ENCODE measurements at places on chromosomes 4 and X. TPM values are rescaled to one million over a fixed set of nuclear protein-coding genes. Genes with fewer than 3 reads are reported as not detected.

- DNase-seq = no peak
These were observed 12.1 kb upstream of the FAM47A start for GRCh38 chrX:34144246-34144645.

The CXCL9 gene
- total RNA-seq = not detected

The CSAG2 gene
- total RNA-seq = not detected

- DNase-seq = peak; percentile 58
These were observed 48.9 kb downstream of the FNIP2 start for GRCh38 chr4:158817562-158818296.

DNA sequence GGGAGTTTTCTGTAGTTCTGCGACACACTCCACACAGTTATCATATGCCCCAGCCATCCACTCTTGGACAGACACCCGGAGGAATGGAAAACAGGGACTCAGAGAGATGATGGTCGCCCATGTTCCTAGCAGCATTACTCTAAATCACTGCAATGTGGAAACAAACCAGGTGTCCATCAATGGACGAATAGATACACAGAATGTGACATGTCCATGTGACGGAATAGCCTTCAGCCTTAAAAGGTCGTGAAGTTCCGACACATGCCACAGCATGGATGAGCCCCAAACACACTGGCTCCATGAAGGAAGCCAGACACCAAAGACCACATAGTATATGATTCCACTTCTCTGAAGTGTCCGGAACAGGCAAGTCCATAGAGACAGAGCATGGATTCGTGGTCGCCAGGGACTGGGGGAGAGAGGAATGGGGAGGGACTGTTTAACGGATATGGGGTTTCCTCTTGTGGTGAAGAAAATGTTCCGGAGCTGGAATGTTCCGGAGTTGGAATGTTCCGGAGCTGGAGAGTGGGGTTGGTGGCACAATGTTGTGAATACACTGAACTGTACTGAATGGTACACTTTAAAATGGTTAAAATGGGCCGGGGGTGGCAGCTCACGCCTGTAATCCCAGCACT is 28.7 kb upstream of the AFAP1 start:
- DNase-seq = peak; percentile 93

The TMPRSS11B gene
- total RNA-seq = not detected

The L1CAM gene
- under 0.01 TPM for total RNA-seq

DNA sequence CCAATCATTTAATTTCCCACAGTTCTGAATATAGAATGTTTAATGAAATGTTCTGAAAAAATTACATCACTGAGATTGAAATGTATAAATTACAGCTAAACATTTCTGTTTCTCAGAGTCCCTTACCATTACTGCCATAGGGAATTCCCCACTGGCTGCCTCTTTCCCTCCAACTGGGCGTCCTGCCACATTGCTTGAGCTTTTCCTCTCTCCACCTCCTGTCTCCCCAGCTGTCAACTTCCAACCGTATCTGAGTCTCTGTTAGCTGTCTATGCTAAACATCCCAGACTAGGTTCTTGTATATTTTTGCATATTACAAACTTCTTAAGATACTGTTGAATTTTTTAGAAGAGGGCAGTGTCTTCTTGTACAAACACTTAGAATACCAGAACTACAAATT is 407.3 kb upstream of the SLIT2 start:
- peak; percentile 71 for DNase-seq

The ARHGAP6 gene
- 0.22 TPM for total RNA-seq

DNA sequence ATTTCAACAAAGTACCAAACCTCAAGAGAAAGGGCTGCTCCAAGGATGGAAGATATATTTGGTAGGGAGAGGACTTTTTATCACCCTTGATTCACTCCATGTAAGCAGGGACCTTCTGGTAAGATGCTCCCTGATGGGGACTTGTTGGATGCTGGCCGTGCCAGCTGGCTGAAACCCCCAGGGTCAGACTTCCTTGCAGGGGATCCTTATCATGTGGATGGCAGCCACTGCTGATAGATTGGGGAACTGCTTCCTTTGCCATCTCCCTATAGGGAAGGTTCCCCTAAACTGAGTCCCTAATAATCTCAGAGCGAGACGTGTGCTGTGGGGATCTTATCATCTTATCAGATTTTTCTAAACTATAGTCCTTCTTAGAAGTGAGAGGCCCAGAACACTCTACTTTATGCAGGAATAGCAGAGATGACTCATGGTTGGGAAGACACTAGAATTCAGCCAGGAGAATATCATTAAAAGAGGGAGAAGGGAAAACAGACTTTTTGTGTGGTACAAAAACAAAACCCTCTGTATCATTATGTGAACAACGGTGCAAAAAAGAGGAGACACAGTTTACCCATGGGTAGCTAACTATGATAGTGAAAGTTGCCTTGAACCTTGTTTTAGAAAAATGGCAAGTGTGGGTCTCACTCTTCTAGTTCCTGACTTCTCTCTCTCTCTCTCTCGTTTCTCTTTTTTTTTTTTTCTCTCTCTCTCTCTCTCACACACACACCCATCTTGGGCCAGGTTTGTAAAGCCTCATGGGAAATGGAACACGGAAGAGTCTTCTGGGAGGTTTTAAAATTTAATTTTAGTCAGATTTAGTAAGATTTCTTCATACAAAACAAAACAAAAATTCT is 16.1 kb downstream of the RHOH start:
- DNase-seq = peak; percentile 15

The AFM gene
- total RNA-seq = not detected

- no peak for DNase-seq
These were observed 2.8 kb downstream of the PNMA5 start for GRCh38 chrX:152991123-152991522.

DNA sequence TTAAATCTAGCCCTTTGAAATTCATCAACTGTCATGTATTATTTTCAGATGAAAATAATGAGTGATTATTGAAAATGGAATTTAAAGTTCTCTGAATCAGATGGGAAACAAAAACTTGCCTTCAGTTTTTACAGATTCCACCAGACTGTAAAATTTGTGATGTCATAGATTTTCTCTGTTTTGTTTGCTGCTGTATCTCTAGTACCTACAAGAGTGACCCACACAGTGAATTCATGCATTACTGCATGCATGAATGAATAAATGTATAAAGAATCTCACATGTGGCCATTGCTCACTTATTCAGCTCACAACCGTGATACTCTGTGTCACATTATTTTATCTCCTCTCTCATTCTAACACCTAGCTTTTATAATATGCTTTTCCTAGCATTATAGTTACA is 532.2 kb upstream of the AGA start:
- DNase-seq = no peak

DNA sequence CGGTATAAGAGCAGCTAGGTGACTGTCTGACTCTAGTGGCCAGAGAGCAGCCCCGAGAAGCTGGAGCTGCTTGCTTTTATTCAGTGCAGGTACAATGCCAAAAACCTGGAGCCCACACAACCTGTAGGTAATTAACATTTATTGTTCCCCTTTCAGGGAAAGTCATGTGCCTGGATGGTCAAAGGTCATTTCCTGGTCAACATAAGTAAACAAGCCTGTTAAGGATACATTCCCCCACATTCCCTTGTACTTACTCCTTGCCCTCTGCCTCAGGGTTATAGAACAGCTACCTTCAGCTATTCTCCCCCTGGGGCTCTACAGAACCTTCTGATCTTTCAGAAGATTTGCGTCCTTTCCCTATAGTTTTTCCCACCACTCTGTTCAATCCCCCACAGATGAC is 253.4 kb downstream of the TMA16 start:
- no peak for DNase-seq

- no peak for DNase-seq
These were observed 646 bp downstream of the DOK7 start for GRCh38 chr4:3463556-3464348.

The ATOH1 gene
- not detected for total RNA-seq

DNA sequence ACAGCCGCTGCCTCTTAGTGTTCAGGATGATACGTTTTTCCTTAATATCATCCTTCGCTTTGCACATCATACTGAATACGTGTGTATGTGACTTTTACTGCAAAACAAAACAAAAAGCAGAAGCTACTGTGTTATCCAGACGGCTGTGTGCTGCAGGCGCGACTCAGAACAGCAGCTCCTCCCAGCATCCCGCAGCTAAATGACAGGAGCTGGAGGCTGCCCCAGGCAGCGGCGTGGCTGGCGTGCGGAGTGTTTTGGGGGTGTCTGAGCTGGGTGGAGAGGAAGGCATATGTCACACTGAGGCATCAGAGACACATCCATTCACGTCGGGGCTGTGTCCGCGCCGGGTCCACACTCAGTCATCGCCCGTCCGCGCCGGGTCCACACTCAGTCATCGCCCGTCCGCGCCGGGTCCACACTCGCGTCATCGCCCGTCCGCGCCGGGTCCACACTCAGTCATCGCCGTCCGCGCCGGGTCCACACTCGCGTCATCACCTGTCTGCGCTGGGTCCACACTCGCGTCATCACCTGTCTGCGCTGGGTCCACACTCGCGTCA is 16.6 kb downstream of the PCGF3 start:
- no peak for DNase-seq

DNA sequence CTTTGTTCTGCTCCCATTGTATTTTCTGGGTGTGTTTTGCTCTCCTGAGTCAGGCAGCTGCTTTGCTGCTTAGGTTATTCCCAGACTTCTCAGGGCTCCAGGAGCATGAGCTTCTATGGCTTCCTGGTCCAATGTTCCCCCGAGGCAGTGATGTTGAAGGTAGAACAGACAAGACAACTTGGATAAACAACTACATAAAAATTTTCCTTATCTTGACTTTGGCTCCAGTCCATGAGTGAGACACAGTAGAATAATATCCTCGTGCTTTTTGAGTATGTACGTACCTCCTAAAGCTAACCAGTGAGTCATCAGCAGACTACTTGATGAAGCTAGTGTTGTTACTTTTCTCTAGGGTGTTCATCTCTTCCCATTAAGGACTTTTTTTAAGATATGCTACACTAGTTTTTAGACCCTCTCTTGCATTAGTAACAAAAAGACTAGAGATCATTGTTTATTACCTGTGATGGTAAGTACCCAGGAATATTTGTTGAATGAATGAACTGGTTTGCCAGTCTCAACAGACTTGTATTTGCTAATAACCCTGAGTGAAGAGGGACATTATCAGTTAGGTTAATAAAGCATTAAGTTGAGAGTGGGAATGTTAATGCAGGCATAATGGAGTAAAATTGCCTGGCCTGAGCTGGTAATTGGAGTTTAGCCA is 131.9 kb downstream of the FHIP1A start:
- peak; percentile 71 for DNase-seq

- no peak for DNase-seq
These were observed 17.5 kb downstream of the DRP2 start for GRCh38 chrX:101237041-101237440.

The WDFY3 gene
- total RNA-seq = 72.4 TPM

DNA sequence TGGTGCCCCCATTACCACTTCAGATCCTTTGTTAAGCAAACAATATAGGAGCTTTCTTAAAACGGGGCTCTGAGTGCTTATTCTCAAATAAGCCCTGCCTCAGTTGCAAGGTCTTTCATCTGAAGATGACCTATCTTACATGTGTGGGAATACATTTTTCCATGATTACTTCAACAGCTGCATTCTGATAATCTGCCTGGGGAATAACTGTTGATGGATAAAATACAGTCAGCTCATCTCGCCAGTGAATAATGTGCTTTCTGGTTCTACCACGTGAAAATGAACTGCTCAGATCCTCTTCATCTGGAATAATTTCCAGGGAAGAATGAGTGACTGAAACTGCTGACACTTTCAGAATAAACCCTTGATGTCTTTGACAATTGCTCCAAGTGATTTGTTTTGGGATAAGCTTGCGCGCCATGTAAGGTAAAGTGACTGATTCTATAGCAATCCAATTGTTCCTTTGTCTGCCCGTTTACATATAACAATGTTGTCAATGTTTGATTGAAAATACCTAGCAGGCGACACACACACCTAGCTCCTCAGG is 161.3 kb downstream of the RTL9 start:
- no peak for DNase-seq

DNA sequence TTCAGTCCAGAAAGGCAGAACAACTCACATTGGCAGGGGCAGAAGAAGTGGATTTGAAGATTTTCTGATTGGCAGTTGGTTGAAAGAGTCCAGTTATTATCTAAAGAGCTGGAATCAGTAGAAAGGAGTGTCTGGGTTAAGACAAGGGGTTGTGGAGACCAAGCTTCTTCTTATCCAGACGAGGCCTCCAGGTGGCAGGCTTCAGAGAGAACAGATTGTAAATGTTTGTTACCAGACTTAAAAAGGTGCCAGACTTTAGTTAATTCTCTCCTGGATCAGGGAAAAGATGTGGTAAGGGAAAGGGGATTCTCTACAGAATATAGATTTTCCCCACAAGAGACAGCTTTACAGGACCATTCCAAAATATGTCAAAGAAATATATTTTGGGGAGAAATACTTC is 36.7 kb upstream of the TLR3 start:
- DNase-seq = no peak

The BRS3 gene
- total RNA-seq = not detected

Measured in lung microvascular endothelial cell (primary cell).